Activated CD4-positive, alpha-beta T cell treated with anti-CD3 and anti-CD28 coated beads for 24 hours (primary cell): ENCODE measurements at places on chromosomes 5 and 9.

DNA sequence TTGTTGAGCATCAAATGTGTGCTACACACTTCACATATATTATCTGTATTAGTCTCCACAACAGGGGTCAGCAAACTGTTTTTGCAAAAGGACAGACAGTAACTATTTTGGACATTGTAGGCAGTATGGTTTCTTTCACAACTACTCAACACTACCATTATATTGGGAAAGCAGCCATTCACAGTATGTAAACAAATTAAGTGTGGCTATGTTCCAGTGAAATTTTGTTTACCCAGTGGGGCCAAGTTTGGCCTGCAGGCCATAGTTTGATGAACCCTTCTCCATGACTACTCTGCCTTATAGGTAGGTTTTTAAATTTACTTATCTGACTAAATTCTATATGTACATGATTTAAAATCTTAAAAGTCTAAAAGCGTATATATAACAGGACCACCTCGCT lies 13.0 kb upstream of the FAM151B start:
- no peak for DNase-seq

DNA sequence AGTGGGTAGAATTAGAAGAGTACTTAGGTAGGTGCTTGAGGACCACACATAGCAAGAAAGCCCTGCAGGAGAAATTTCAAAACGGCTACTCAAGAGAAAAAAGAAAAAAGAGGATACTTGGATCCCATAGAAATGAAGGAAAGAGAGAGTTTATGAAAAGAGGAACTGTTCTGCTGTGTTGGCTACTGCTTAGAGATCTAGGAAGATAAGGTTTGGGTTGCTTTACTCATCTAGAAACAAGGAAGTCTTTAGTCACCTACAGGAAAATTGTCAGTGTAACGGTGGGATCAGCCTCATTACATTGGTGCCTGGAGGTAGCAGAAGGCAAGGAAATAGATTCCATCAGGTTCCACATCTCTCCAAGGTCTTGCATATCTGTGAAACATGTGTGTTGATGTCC lies 14.8 kb upstream of the C5orf46 start:
- DNase-seq = no peak

- no peak for DNase-seq
Observed at GRCh38 chr9:20197976-20198685, 409.3 kb upstream of the SLC24A2 start.

- no peak for DNase-seq
Observed at GRCh38 chr9:108437656-108438055, 418.1 kb downstream of the ACTL7B start.

- no peak for DNase-seq
Observed at GRCh38 chr9:120716483-120716882, 2.2 kb upstream of the MEGF9 start.

DNA sequence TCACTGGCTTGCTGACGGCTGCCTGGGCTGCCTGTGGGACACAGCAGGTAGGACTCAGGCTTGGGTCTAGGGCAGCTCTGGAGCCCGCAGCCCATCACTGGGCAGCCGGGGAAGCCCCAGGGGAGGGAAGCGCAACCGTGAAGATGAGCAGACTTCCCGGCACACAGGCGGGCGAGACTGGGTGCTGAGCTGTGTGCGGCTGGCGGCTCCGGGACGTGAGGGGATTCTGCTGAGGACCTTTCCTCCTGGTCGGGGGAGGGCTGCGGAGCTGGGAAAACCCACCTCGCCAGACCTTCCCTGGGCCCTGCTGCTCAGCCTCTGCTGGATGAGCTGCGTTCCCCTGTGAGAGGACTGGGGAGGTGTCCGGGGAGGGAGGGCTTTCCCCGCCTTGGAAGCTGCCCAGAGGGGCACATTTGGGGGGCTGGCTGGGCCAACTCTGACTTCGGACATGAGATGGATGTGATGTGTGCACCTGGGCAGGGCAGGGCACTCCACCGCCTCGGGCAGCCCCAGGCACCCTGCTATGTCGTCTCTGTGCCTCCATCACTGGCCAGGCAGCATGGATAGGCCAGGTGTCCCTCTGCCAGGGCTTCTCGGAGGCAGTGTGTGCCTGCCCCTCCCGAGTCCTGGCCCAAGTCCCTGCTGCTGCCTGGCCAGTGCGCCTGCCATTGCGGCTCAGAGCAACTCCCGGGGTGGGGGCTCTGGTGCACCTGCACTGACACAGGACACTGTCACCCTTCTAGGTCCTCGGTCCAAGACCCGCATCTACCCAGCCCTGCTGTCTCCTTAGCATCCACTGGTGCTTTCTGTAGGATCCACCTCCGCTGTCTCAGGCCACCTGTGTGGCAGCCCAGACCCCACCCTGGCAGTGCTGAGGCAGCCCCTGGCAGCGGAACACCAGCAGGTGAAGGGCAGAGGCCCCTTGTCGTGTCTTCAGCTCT lies 66.4 kb downstream of the COL5A1 start:
- DNase-seq = no peak

DNA sequence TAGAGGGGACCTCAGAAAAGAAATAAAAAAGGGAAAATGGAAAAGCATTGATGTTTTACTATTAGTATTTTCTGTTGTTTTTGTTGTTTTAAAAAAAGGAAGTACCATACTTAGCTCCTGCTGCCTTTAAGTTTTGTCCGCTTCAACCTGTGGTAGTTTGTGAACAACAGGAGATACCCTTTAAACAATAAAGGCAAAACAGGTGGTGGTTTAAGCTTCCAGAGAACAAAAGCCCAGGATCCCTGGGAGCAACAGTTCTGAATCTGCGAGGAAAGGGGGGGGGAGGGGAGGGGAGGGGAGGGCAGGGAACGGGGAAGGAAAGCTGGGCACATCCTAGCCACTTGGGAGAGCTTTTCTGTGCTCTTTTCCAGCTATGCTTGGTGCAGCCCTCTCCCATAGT lies 2.1 kb upstream of the PSIP1 start:
- no peak for DNase-seq

DNA sequence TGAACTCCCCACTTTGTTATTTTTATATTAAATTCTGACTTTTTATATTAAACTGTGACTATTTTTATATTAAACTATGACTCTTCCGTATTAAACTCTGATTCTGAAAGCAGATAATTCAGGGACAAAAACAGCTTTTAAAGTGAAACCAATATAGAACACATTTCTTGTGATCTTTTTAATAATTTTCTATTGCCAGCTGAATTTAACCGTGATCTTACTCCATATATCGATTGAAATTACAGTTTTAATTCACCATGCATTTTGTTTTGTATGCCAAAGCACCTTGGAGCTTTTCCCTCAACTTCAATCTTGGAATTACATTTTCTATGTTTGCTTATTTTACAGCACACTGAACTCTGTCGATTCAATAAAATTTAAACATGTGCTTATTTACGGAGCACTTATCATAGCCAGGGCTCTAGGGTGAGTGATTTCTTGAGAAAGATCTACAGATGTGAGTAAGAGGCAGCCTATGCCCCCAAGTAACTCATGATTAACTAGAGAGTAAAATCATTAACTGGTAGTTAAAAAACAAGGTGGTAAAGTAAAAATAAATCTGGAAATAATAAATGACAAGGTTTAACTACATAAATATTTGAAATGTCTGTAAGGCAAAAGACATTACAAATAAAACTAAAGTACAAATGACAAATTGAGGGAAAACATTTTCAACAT lies 72.9 kb upstream of the ALDH1B1 start:
- no peak for DNase-seq
